AG10803 (cell line): ENCODE measurements at places on chromosomes 3 and 15.

- no peak for DNase-seq
These were observed 96.7 kb downstream of the NPAP1 start for GRCh38 chr15:24772266-24772665.

DNA sequence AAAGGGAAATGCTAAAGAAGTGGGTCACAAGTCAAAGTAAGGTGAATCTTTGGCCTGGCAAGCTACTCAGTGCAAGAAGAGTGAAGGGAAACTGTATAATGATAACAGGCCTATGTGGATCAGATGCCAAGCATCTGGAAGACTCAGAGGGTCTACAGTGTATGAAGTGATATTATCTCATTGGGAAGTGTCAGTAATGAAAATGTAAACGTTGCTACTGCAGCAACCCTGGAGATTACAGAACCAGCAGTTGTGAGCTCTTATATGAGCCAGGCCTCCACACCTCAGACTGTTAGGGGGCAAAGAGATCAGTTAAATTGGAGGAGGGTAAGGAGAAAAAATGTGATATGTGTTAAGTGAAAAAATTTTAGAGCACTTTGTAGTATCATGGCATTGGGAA, 195.4 kb upstream of the DPH6 start:
- no peak for DNase-seq

GRCh38 chr3:144032531-144033239, 61.1 kb downstream of the DIPK2A start:
- DNase-seq = no peak

DNA sequence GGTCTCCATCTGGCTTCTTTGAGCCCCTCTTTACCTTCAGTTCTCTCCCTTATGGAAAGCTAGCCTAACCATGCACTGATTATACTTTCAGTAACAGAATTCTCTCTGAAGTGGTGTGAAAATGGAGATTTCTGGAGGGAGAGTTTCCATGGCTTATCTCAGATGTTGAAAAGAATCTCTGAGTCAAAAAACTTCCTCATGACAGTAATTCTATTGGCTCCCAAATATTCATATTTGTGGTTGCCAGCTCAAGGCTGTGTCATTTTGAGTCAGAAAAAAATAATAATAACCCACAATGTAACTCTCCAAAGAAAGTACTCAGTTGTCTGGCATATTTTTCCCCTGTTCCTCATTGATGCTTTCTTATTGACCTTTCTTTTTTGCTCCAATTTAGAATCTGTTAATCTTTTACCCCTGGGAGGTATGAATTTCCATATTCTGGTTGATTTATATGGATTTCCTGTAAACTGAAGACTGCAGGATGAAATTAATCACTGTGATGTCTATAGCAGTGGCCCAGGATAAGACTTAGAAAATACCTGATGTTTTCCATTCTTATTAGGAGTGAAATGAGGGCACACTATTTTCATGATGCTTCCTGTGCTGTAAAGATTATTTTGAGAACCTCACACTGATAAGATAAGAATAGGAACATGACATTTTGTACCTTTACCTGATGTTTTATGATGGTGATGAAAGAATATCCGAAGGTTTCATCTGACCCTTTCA, 149.5 kb upstream of the EPHA3 start:
- DNase-seq = peak; percentile 81

- DNase-seq = no peak
These were observed 329.8 kb upstream of the NAALADL2 start for GRCh38 chr3:174529298-174529697.

DNA sequence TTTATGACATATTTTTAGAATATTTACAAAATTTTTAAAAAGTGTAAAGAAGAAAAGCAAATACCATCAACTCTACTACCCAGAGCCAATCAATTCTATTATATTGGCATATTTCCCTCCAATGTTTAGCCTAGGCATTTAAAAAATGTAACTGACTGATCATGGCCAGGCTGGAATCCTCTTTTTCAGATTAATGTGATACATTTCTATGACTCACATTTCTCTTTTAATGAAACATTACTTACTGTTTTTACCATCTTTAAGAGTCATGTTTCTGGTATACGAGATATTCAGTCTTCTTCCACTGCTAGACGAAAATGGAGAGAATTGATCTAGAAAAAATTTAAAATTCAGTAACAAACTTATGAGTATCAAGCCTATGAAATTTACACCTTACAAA, 53.4 kb upstream of the DCUN1D1 start:
- DNase-seq = peak; percentile 74

DNA sequence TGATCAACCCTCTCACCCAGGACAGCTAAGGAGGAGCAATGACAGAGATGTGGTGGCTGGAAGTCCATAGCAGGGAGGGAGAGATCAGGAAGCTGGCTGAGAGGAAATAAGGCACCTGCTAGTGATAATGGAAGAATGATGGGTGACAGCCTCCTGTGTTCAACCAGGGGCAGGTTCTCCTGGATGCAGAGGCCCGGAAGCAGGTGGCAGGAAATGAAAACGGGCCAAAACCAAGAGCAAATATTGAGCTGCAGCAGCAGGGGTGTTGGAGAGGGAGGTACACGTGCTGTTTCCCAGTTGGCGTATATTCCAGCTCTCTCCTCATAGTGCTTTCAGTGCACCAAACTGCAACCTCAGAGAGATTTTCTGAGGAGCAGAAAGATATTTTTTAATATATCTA, 213.4 kb upstream of the TBL1XR1 start:
- DNase-seq = no peak

GRCh38 chr15:85003593-85004312, 22.1 kb downstream of the PDE8A start:
- DNase-seq = no peak

DNA sequence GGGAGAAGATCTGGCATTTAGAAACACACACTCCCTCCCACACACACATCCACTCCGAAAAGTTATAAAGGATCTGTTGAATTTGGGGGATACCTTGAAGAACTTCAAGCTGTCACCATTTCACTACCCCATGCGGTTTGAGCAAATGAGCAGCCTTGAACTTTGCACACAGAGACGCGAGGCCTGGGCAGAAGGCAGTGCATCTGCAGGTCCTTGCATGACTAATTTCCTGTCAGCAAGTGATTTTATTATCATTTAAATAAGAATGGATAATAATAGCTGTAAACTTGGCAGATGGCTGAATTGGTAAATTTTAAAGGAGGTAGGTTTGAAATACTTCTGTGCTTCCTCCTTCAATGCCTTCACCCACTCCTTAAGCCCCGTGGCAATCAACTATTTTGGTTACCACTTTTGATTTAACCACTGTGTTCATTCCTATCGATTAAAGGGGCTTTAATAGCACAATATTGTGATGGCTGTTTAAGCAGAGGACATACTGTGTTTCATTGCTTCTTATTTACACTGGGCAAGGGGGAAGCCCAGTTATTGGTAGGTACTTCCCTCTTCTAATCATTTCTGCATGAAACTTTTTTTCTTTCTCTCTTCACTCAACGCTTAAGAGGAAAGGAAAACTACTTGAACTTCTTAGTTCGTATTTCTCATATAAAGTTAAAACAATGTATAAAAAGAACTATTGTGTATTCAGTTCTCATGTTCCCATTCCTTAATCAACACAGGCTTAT, 108.1 kb downstream of the ROBO2 start:
- no peak for DNase-seq

GRCh38 chr3:73618461-73618860, 6.3 kb downstream of the PDZRN3 start:
- DNase-seq = peak; percentile 40

DNA sequence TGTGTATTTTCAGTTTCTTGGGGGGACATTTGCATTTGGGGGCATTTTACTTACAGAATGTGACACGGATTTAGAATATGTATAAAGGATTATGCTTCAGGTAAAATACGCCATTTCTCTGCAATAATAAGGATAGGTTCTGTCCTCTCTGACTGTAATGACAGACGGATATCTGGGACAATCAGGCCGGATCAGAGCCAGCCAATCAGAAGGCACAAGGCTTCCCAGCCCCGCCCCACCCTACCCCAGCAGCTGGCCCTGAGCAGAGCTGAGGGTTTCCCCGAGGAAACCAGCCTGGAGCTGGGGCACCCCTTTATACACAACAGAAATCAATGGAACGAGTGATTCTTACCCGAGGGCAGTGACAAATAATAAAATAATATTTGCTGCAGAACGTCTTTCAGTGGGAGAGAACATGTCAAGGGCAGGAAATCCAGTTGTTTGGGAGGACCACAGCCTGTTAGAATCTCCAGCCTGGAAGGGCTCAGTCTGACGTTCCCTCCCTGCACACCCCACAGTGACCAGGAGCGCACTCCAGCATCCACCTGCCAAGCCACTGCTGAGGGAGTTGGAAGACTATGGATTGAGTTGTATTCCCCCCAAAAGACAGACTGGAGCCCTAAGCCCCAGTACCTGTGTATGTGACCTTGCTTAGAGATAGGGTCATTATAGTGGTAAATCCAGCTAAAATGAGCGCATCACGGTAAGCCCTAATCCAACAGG, 30.3 kb upstream of the SEC13 start:
- no peak for DNase-seq

GRCh38 chr3:77063423-77063822, 23.5 kb downstream of the ROBO2 start:
- DNase-seq = no peak

GRCh38 chr15:69809421-69809820, 288.3 kb downstream of the TLE3 start:
- no peak for DNase-seq

GRCh38 chr3:187567661-187568121, 102.5 kb downstream of the SST start:
- DNase-seq = peak; percentile 94

DNA sequence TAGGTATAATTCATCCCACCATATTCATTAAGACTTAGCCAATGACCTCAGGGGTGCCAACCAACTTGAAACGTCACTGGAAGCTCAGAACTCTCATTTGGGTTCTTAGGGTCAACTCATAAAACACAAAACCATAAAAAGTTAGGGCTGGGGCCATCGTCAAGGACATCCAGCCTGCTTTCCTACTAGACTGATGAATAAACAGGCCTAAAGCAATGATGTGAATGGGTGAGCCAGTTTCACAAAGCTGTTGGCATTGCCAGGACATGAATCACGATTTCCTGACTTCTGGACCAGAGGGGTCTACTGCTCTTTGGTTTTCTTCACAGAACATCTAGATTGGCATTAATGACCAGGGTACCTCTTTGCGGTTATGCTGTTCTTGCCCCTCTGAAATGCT, 64.7 kb downstream of the EOMES start:
- DNase-seq = no peak

DNA sequence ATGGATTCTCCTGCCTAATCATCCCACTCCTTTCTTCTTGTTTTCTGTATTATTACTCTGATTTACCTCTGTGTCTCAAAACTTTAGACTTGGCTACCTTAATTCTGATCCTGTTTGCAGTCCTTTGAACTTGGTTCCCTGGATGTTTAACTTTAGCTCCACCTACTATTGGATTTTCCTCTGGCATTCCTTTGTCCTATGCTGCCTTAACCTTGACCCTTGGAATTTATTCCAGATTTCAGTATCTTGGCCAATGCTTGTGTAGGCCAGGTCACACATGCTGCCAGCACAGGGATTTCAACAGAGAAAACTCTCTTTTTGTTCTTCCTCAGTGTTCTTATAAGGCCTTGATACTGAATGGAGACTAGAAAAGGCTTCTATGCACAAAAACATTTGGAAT, 65.0 kb upstream of the DNAJC19 start:
- DNase-seq = no peak

DNA sequence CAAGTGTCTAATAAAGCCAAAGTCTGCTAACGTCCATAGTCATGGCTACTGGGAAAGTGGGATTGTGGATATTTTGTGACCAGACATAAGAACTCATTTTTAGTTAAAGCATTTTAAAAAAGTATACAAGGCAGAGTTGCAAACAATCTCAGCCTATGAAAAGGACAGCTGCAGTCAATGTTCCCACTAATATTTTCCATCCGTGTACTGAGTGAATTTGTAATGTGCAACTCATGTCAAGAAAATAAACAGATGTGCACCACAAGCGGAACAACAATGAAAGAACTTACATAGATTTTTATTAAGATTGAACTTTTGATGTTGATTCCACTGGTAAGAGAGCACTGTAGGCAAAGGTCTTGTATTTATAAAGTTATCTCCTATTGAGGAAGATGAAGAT, 231.3 kb upstream of the SEMA6D start:
- DNase-seq = no peak

DNA sequence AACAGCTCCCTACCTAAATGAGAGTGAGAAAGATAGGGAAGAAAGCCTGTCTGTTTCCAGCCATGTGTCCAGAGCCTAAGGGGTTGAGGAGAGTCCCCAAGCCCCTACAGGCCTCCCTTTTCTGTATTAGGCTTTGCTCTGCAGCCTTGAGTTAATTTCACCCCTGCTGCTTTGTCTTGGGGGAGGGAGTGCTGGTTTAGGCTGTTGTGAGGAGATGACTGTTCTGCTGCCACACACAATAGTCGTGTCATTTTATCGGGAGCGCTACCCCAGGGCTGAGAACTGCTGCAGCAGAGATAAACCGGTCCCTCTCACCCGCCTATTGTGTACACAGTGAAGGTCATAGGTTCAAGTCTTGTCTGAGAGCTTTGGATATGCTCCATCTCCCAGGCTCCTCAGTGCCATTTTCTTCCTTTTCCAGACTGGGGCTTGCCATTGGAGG, 1.4 kb downstream of the ZNF609 start:
- peak; percentile 21 for DNase-seq

DNA sequence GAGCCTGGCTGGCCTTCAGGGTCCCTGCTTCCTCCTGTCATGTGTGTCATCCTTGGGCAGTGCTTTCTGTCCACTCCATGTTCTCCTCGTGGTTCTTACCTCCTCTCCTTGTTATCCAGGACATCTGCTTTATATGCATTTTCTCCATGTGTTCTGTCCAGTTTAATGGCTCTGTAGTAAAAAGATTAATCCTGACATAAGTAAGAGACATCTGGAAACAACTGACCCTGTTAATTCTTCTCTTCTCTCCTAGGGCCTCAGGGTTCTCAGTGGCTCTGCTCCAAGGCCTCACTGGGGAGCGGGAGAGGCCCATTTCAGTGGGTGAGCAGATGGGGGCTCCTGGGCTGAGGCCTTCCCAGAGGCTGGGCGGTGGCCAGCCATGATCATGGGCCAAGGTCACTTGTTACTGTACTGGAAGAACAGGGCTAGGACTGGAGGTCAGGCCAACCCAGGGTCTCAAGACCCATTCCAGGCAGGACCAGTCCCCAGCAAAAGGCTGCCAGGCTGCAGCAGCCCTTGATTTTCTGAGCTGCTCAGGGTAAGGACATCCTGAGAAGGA, 20.2 kb upstream of the CDCP1 start:
- DNase-seq = no peak
